ENCODE measurements at places on chromosomes 7 and 10.

GRCh38 chr10:102120142-102120990 lies at the start of gene LDB1:
Gene LDB1 (minus strand): TSS chr10:102120368. CDS start chr10:102120110, 258 bp downstream.
- no peaks in the 10 kb centered on the region for H3K27me3 ChIP-seq
- peaks cover 60% of the 10 kb centered on the region for H3K4me1 ChIP-seq
- peaks cover 4% of the 10 kb centered on the region for H3K36me3 ChIP-seq
- H3K27ac ChIP-seq = peak within 1 kb of the TSS; percentile 99
- peak; percentile 94 for DNase-seq

DNA sequence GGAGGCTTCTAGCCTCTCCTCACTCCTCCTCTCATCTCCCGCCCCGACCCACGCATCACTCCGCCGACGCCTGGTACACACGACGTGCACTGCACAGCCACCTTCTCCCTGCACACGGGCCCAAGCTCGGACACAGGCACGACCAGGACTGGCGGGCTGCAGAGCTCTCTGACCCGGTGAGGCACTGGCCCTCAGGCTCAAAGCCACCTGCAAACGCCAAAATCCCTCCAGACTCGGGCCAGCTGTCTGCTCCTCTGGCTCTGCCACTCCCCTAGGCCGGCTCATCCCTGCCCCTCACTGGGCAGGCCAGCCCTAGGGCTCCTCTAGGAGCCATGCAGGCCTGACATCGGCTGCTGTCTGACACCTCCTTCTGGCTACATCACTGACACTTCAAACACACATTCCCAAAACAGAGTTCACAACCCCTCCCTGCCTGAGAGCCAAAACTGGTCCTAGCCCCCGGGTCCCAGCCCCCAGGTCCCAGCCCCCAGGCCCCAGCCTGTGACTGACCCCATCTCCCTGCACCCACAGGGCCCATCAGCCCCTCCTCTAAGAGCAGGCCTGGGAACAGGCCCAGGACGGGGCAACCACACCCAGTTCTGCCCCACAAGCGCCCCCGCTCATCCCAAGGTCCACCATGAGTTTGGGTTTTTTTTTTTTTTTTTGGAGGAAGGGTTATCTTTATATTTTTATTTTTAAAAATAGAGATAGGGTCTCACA lies 35.1 kb downstream of the MAD1L1 start:
- H3K27ac ChIP-seq = no peak overlapping the region
- no peak for DNase-seq
- H3K36me3 ChIP-seq = peaks cover 27% of the 10 kb centered on the region
- peaks cover 63% of the 10 kb centered on the region for H3K4me1 ChIP-seq

- DNase-seq = peak; percentile 31
- H3K4me1 ChIP-seq = peaks cover 40% of the 10 kb centered on the region
- no peak overlapping the region for H3K27ac ChIP-seq
- H3K27me3 ChIP-seq = no peaks in the 10 kb centered on the region
Observed at GRCh38 chr7:73707045-73707631, 12.3 kb downstream of the STX1A start.

DNA sequence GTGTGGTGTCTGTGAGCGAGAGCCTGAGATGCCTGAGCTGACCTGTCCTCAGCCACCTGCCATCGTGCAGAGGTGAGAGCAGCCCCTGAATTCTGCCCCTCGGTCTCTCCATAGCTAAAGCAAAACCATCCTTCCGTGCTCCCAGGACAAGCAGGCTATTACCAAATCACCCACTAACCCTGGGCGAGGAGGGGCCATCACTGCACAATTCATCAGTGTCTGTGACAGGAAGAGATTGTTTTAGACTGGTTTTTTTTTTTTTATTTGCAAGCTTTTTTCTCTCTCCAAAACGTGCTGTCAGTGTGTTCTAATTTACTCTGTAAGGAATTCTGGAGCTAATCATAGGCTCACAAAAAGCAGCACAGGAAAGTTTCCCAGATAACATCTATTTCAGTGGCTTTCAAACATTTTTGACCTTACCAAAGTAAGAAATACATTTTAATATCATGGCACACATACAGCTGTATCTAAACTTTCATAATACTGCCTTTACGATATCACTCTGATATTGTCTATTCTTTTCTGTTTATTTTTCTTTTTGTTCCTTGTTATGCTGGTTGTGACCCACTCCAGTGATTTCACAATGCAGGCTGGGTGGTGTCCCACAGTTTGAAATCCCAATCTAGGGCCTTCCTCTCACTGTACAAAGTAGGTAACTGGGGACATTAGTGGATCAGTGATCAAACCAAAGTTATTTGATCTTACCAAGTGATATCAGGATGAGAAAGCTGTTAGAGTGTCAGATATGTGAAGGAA lies 62.8 kb downstream of the EGFR start:
- H3K4me1 ChIP-seq = peaks cover 30% of the 10 kb centered on the region
- no peak overlapping the region for H3K4me3 ChIP-seq
- H3K36me3 ChIP-seq = no peaks in the 10 kb centered on the region
- H3K27me3 ChIP-seq = no peaks in the 10 kb centered on the region

DNA sequence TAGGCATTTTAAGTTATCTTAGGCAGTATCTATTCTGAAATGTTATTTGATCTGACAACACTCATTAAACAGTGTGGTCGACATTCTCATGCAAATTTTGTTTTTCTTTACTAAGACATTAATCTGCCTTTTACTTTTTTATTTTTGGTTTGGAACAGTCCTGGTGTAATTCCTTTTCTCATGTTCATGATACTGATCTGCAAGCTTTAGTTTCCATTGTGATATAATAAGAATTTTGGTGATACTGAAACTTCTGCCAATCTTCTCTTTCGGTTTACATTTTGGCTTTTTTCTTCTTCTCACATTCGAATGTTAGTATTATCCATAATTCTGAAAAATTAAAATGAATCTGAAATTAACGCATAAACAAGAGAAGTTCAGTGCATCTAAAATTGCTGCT lies 281.9 kb upstream of the MTPN start:
- H3K4me1 ChIP-seq = no peaks in the 10 kb centered on the region
- H3K4me3 ChIP-seq = no peak overlapping the region
- no peak for DNase-seq
- no peaks in the 10 kb centered on the region for H3K27me3 ChIP-seq
- H3K27ac ChIP-seq = no peak overlapping the region

- H3K36me3 ChIP-seq = no peaks in the 10 kb centered on the region
- no peak for DNase-seq
- H3K27ac ChIP-seq = no peak overlapping the region
- H3K27me3 ChIP-seq = no peaks in the 10 kb centered on the region
- no peaks in the 10 kb centered on the region for H3K4me1 ChIP-seq
- no peak overlapping the region for H3K4me3 ChIP-seq
Observed at GRCh38 chr10:6912929-6913328, 332.9 kb upstream of the PRKCQ start.

- H3K4me3 ChIP-seq = no peak overlapping the region
- DNase-seq = no peak
- peak overlapping the region; percentile 4 for H3K27ac ChIP-seq
- peaks cover 33% of the 10 kb centered on the region for H3K4me1 ChIP-seq
Observed at GRCh38 chr10:129792864-129793263, 171.2 kb downstream of the EBF3 start.

- no peaks in the 10 kb centered on the region for H3K36me3 ChIP-seq
- peaks cover 10% of the 10 kb centered on the region for H3K4me1 ChIP-seq
- no peaks in the 10 kb centered on the region for H3K27me3 ChIP-seq
- DNase-seq = peak; percentile 97
- no peak overlapping the region for H3K4me3 ChIP-seq
- no peak overlapping the region for H3K27ac ChIP-seq
Observed at GRCh38 chr10:76353237-76353851, 921.9 kb downstream of the LRMDA start.

GRCh38 chr10:100696477-100696901 lies 48.9 kb upstream of the PAX2 start:
- H3K4me3 ChIP-seq = no peak overlapping the region
- no peak overlapping the region for H3K27ac ChIP-seq
- DNase-seq = no peak
- H3K36me3 ChIP-seq = no peaks in the 10 kb centered on the region
- H3K27me3 ChIP-seq = peaks cover 26% of the 10 kb centered on the region

DNA sequence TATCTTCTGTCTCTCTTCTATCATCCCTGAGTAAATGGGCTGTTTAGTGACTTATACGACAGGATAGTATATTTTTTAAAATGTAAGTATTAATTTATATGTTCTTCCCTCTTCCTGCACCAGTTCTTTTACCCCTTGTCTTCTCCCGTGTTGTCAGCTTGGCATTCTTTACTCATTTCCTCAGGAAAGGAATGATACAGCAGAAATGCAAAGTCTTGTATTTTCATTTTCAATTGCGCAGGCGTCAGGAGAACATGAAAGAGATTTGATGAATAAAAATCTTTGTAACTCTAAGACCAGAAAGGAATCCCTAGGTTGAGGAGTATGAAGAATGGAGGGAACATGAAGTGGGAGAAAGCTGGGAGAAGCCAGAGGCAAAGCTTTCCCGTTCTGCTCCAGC lies 18.8 kb upstream of the VPS41 start:
- H3K36me3 ChIP-seq = no peaks in the 10 kb centered on the region
- no peaks in the 10 kb centered on the region for H3K27me3 ChIP-seq
- H3K4me3 ChIP-seq = no peak overlapping the region
- no peaks in the 10 kb centered on the region for H3K4me1 ChIP-seq

GRCh38 chr10:71538608-71539260 lies 142.0 kb downstream of the CDH23 start:
- no peaks in the 10 kb centered on the region for H3K27me3 ChIP-seq
- H3K36me3 ChIP-seq = no peaks in the 10 kb centered on the region
- H3K4me3 ChIP-seq = no peak overlapping the region
- DNase-seq = no peak
- no peak overlapping the region for H3K27ac ChIP-seq
- peaks cover 23% of the 10 kb centered on the region for H3K4me1 ChIP-seq

GRCh38 chr10:109019001-109019424 lies 904.3 kb downstream of the XPNPEP1 start:
- H3K36me3 ChIP-seq = no peaks in the 10 kb centered on the region
- DNase-seq = peak; percentile 8
- no peaks in the 10 kb centered on the region for H3K27me3 ChIP-seq
- H3K27ac ChIP-seq = no peak overlapping the region

GRCh38 chr7:131046246-131046645 lies 281.4 kb upstream of the MKLN1 start:
- no peaks in the 10 kb centered on the region for H3K36me3 ChIP-seq
- no peaks in the 10 kb centered on the region for H3K4me1 ChIP-seq
- H3K4me3 ChIP-seq = no peak overlapping the region
- no peaks in the 10 kb centered on the region for H3K27me3 ChIP-seq

DNA sequence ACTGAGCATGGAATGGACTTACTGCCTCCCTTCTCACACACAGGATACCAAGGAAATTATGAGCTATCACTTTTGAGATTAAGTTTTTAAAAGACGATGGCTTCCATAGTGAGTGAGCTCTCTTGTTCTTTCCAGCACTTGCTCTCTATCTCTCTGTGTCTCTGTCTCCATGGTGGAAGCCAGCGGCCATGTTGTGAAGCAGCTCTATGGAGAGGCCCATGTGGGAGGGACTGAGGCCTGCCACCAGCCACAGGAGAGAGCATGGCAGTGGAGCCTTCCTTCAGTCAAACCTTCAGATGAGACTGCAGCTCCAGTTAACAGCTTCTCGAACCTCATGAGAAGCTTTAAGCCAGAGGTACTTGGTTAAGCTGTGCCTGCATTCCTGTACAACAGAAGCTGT lies 20.5 kb upstream of the PDIA4 start:
- no peaks in the 10 kb centered on the region for H3K36me3 ChIP-seq
- DNase-seq = no peak
- H3K4me3 ChIP-seq = no peak overlapping the region
- H3K27me3 ChIP-seq = no peaks in the 10 kb centered on the region
- H3K4me1 ChIP-seq = no peaks in the 10 kb centered on the region

- H3K36me3 ChIP-seq = no peaks in the 10 kb centered on the region
- H3K27ac ChIP-seq = no peak overlapping the region
- H3K4me1 ChIP-seq = no peaks in the 10 kb centered on the region
- H3K4me3 ChIP-seq = no peak overlapping the region
- H3K27me3 ChIP-seq = no peaks in the 10 kb centered on the region
- DNase-seq = no peak
Observed at GRCh38 chr7:40986351-40986873, 716.5 kb downstream of the INHBA start.

- H3K4me1 ChIP-seq = peaks cover 32% of the 10 kb centered on the region
- no peak for DNase-seq
- no peaks in the 10 kb centered on the region for H3K27me3 ChIP-seq
- H3K36me3 ChIP-seq = no peaks in the 10 kb centered on the region
Observed at GRCh38 chr7:6252748-6253147, 19.7 kb downstream of the CYTH3 start.
